ENCODE measurements at places on chromosomes 1 and 21. TPM values are rescaled to one million over a fixed set of nuclear protein-coding genes. Genes with fewer than 3 reads are reported as not detected.

DNA sequence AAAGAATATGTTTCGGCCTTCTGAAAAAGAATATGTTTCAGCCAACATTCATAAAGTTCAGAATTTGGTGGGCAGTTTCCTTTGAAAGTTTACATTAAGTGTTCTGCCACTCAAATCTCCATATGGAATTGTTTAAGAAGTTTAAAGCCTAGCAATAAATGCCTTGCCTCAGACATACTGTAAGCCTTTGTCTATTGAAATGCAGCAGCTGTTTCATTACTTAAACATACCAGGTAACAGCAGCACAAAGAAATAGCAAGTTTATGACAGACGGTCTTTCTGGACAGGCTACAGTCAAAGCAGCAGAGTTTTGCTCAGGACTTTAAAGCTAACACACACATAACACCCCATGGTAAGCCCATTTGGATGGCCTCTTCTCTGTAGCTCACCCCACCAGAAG is 38.5 kb upstream of the C1orf105 start:
- DNase-seq: no peak

GRCh38 chr1:31423418-31423947 is 10.5 kb downstream of the SERINC2 start:
- DNase-seq: no peak

DNA sequence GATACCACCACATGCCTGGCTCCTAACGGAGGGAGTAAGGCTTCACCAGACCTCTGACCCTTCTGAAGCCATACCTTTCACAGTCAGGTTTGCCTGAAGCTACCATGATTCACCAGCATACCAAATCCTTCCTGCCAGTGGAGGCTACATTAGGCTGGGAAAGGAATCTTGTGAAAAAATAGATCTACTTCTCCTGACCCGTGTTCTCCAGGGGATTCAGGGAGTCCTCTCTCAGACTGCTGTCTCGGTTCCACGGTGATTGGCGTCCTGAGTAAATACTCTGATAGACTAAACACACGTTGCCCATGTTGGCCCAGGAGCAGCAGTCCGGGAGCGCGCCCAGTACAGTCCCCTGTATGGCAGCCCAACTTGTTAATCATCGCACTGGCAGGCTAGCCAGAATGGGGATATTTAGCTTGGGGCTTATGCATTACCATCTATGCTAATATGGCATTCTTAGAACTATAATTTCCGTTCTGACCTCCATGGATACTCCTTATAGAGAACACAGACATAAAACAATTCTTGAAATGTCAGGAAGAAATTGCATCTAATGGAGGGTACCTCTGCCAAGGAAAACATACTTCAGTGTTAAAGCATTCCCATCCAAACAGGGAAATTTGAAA is 173.2 kb downstream of the ROR1 start:
- peak; percentile 54 for DNase-seq

- no peak for DNase-seq
These were observed 1271.4 kb downstream of the KCNT2 start for GRCh38 chr1:195336812-195337211.

GRCh38 chr1:121443001-121443540 is 258.3 kb downstream of the SRGAP2C start:
- DNase-seq: no peak

DNA sequence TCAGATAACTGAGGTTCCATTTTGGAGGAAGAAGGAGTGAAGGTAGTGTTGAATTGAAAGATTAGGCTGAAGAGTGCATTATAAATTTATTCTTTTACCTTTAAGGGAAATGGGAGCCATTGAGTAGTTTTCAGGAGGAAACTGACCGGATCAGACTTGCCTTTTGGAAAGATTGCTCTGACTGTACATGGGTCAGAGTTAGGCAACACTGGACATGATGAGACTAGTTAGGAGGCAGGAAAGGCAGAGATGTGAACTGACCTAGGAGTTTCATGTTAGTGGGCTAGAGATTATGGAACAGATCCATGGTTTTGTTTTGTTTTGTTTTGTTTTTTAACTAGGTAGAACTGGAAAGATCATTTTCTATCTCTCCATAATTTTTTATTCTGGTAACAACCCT is 78.2 kb downstream of the SNX7 start:
- DNase-seq: no peak

DNA sequence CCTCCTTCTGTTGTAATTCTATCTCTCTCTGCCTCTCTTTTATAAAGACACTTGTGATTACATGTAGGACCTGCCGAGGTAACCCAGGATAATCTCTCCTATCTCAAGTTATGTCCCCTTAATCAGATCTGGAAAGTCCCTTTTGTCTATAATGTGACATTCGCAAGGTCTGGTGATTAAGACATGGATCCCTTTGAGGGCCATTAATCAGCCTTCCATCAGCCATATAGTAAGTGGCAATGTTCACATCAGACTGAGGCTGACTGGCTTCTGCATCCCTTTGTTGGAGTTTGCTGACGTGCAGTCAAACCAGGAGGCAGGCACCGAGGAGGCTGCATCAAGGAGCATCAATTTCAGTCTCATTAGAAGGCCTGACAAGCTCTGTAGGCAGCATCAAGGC is 209.6 kb downstream of the BACH1 start:
- DNase-seq: no peak

DNA sequence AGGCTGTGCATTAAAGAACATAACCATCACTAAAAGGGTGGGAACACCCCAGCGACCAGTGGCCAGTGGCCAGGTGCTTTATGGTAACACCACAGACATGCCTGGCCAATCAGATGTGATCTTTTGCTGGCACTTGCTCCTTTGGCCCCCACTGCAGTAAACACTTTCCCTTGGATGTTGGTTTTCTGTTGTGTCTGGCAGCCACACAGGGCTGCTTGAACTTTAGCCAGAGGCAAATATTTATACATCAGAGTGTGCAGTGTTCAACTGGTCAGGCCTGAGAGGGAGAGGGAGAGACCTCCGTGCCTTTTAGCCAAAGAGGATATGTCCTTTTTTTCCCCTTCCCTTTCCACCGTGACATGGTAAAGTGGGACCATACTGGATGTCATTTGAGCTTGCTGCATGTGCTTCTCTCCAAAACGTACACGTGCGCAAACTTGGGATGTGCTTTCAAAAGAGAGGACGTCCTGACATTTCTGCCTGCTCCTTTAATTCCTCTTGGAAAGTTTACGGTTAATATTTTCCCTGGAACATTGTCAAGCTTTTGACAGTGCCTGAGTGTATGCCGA is 101.2 kb downstream of the NFIA start:
- peak; percentile 41 for DNase-seq

- DNase-seq: no peak
These were observed 59.5 kb downstream of the PALMD start for GRCh38 chr1:99705385-99705784.

- no peak for DNase-seq
These were observed 149.3 kb upstream of the WNT4 start for GRCh38 chr1:22292011-22292788.

GRCh38 chr21:43726686-43727518 is 8.0 kb downstream of the PDXK start:
- peak; percentile 64 for DNase-seq

ATG4C gene
- 9.1 TPM for total RNA-seq

SELL gene
- total RNA-seq: 2.1 TPM

RGS16 gene
- 1.1 TPM for total RNA-seq

CDCA8 gene
- total RNA-seq: 0.32 TPM

TRIM45 gene
- total RNA-seq: 15.3 TPM

Data from left ventricle myocardium superior (tissue), 1 donor.